NCI-H446 (cell line): ENCODE measurements at places on chromosomes 6 and 20.

- DNase-seq, result peak; percentile 62
Observed at GRCh38 chr20:1860446-1860845, 34.8 kb upstream of the SIRPA start.

DNA sequence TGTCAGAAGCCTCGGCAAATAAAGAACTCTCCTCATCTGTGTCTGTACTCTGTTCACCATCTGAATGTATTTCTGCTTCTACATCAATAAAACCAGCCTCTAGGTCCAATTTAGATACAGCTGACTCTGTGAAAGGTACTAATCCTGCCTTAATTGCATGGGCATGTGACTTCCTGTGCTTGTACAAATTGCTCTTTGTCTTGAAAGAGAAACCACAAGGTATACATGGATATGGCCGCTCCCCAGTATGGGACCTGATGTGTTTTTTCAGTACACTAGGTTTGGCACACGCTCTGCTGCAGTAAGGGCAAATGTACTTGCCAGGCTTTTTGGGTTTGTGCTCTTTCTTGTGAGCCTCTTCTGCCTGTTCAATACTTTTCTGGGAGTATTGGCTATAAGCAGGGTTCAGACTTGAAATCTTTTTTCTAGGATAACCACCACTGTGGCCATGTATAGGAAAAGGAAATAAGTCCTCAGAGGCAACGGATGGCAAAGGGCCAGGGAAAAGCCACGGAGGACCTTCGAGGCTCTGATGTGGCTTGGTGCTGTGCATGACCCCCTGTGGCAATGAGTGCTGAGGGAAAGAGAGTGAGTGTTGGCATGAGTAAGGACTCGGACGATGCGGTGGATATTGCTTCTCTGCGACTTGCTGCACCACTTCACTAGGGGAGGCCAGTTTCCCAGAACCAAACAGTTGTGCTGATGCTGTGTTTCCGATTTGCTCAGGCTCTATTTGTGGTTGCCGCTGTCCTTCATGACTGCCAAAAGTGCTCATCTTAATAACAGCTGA, 170.9 kb downstream of the HIVEP2 start:
- no peak for DNase-seq

DNA sequence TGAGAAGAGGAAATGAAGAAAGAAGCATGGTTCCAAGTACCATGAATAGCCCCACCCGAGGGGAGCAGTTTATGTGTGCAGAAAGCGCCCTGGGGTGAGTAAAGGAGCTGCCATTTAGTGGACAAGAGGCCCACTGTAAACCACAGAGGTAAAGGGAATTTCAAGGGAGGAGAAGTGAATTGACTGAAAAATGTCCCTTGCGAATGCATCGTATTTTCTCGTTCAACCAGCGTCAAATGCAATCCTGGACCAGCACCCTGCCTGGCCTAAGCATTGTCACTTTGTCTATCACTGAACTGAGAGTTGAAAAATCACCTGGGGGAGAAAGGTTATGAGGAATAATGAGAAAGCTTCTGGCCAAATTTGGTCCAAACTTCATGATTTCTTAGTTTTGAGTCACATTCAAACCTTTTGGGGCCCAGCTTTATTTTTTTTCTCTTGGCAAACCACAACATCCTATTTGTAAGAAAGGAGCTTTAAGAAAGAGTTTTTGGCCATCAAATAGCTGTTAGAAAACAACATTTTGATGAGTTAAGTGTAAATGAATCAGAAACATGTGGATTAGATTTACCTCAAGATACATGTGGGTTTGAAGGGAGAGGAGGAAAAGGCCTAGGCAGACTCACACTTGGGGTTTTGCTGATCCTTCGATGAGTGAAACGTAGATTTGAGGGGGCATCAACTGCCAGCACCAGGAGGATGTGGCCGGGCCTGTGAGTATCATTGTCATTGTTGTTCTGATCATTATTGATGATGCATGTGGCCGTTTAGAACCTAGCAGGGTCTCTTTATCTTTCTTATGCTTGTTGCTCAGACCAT, 214.0 kb downstream of the CLIC5 start:
- no peak for DNase-seq

DNA sequence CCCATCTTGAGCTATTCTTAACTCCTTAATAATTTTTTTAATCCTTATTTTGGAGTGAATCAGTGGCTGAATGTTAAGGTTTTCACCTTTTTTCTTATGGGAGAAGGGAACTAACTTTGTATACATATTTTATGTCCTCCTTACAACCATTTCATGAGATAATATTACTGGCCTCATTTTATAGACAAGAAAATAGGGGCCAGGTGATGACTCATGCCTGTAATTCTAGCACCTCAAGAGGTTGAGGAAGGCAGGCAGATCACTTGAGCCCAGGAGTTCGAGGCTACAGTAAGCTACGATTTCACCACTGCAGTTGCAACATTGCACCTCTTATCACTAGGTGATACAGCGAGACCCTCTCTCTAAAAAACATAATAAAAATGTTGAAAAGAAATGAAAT, 128.7 kb downstream of the TMEM242 start:
- DNase-seq, result no peak

GRCh38 chr20:37841971-37842370, 61.0 kb upstream of the VSTM2L start:
- no peak for DNase-seq

DNA sequence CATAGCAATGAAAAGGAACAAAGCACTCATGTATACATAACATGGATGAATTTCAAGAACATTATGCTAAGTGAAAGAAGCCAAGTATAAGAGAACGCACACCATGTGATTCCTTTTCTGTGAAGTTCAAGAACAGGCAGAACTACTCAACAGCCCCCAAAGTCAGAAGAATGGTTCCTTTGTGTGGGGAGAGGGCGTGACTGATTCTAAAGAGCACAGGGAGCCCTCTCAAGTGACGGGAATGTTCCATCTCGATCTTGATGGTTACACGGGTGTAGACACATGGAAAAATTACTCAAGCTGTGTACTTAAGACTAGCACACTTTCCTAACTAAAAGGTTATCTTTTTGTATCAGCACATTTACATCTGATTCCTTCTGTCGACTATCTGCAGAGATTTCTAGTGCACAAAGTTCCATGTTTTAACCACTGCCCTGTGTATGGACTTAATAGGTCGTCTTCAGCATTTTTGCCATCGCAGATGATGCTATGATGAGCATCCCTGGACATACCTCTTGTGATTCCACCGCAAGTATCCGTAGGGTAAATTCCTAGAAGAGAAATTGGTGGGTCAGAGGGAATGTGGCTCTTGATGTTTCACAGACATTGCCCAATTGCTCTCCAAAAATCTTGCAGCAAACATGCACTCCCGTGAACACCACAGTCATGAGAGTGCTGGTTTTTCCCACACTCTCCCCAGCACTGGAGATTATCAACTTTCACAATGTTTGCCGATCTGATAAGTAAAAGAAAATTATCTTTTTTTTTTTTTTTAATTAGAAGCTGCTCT, 279.3 kb downstream of the BMP7 start:
- DNase-seq, result no peak

- DNase-seq, result peak; percentile 42
Observed at GRCh38 chr6:143180826-143181225, 120.1 kb downstream of the AIG1 start.
